CD8-positive, alpha-beta memory T cell (primary cell): ENCODE measurements at places on chromosomes 1 and 21.

DNA sequence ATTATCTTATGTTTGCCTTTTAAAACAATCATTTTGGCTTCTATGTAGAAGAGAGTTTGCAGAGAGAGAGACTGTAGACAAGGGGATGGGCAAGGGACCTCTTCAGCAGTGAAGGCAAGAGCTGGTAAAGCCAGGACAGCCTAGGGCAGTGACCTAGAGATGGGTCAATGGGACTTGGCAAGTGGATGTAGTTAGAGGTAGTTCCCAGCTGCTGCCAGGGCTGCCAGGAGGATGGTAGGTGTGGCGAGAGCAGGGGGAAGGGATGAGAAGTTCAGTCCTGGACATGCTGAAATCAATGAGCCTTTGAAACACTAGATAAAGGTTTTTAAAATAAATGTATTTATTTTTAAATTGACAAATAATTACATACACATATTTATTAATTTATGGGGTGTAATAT lies 6.4 kb upstream of the SPRR5 start:
- DNase-seq: no peak

DNA sequence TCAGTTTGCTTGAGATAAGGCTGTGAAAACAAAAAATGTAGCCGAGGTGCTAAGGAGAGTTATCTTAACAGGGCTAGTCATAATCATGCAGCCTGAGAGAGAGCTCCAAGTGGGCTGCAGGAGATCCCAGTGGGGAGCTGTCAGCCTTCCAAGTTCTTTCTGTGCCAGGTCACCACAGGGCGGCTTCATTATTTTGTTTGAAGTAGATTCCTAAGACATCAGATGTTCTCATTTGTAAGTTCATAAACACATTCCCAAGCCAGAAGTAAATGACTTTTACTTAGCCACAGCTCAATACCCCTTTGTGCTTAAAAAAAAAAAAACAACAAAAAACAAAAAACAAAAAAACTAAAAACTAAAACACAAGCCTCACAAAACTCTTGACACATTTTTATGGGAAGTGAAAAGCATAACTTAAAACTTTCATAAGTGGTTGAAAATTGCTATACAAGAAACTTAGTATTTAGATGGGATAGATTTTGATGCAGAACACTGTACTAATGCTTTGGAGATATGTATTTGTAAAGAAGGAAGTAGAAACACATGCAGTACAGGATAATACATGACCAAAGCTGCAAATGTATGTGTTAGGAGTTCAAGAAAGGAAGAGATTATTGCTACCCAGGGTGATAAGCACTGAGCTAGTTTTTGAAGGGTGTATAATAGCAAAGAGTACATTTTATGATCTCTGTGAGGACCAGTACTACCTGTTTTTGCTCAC lies 8.6 kb downstream of the CDC14A start:
- no peak for DNase-seq

DNA sequence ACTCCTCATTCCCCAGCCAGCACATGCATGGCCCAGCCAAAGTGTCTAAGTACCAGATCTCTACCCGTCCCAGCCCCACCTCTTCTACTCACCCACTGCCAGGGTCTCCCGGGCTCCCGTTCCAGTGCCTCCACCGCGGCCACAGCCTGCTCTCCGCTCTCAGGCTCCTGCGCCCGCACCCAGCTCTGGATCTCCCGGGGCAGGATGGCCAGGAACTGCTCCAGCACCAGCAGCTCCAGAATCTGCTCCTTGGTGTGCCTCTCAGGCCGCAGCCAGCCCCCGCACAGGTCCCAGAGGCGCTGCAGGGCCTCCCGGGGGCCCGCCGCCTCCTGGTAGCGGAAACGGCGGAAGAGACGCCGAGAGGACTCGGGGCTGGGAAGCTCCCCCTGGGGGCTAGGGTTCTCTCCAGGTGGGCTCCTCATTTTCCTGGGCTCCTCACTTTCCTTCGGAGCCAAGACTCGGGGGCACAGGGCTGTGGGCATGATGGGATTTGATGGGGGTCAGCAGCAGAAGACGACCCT lies 2.5 kb downstream of the ZNF496 start:
- no peak for DNase-seq

DNA sequence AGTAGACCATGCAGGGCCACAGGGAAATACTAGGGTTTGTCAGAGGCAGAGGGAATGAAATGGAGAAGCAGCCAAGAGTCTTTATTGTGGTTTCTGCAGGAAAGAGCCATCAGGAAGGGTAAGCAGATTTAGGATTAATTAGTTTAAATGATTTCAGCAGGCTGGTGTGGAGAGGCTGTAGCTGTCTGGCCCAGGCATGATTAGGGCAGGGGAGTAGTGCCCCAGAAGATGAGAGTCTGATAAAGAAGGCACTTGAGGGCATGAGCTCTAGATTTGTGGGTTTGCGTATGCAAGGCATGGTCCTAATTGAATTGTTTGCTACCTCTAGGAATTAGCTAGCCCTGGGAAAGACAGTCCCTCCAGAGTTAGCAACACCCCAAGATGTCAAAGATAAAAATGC lies 484.6 kb upstream of the PLXNA2 start:
- DNase-seq: no peak

- no peak for DNase-seq
Observed at GRCh38 chr21:42841156-42841915, 38.0 kb downstream of the WDR4 start.
